ENCODE measurements at places on chromosomes 5 and 9.

DNA sequence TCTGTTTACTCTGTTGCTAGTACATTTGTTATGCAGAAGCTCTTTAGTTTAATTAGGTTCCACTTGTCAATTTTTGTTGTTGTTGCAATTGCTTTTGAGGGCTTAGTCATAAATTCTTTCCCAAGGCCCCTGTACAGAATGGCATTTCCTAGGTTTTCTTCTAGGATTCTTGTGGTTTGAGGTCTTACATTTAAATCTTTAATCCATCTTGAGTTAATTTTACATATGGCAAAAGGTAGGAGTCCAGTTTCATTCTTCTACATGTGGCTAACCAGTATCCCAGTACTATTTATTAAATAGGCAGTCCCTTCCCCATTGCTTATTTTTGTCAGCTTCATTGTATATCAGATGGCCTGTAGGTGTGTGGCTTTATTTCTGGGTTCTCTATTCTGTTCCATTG lies 792.4 kb downstream of the PTPRD start:
- DNase-seq: no peak

- DNase-seq: peak; percentile 18
Measured at GRCh38 chr9:126690431-126691051, 76.8 kb downstream of the LMX1B start.

DNA sequence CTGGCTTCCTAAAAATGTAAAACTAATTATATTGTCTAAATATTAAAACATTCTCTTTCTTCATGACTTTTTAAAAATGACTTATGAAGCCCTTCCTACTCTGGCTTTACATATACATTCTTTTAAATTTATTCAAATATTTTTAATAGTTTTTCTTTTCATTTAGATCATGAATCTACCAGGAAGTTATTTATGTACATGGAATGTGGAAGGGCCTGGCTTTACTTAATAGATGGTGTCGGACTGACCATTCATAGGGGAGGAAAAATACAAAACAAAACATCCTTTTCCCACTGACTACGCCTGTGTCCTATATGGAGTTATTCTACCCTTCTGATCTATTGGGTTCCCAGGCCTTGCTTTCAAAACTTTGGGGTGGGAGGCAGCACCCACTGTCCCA lies 129.8 kb downstream of the MACROH2A1 start:
- no peak for DNase-seq

DNA sequence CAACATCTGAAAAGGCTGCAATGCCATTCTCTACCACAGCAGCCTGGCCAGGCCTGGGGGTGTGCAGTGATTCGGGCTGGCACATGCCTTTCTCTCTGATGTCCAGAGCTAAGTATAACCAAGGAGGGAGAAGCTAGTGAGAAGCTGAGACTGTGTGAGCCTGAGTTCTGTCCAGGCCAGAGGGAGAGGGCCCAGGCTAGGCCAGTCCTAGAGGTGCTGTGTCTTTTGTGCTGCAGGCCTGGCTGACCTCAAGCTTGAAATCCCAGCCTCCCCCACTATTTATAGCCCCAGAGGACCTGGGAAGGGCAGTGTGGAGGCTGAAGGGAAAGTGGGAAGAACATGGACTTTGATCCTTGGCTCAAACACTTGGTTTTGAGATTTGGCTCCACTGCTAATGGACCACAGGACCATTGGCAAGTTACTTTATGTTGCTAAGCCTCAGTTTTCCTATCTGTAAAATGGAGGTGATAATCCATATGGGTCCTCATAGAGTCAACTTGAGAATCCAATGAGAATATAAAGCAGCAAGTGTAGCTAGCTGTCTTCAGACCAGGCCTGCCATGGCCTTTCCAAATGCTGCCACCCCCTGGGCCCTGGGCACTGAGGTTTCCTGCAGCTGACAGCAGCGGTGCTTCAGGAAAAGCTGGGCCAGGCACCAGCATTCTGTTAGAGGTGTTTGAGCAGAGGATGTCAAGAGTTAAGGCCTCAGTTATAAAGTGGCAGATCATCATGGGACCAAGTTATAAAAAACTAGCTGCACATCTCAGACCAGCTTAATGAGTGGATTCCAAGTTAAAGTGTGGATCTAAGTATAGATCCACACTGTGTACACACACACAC lies 21.1 kb downstream of the BNIP1 start:
- DNase-seq: no peak

GRCh38 chr9:137757613-137758029 lies 120.0 kb upstream of the CACNA1B start:
- no peak for DNase-seq

DNA sequence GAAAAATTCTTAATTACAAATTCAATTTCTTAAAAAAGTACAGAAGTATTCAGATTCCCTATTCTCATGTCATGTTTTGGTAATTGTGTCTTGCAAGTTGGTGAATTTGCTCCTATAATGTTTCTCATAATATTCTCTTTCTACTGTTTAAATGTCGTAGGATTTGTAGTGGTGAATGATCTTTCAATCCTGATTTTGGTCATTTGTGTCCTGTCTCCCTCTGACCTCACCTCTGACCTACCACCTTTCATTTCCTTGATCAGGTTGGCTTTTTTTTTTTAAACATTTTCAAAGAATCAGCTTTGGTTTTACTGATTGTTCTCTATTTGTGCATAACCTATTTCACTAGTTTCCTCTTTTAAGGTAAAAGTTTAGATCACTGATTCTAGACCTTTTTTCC lies 102.6 kb downstream of the AUH start:
- no peak for DNase-seq

DNA sequence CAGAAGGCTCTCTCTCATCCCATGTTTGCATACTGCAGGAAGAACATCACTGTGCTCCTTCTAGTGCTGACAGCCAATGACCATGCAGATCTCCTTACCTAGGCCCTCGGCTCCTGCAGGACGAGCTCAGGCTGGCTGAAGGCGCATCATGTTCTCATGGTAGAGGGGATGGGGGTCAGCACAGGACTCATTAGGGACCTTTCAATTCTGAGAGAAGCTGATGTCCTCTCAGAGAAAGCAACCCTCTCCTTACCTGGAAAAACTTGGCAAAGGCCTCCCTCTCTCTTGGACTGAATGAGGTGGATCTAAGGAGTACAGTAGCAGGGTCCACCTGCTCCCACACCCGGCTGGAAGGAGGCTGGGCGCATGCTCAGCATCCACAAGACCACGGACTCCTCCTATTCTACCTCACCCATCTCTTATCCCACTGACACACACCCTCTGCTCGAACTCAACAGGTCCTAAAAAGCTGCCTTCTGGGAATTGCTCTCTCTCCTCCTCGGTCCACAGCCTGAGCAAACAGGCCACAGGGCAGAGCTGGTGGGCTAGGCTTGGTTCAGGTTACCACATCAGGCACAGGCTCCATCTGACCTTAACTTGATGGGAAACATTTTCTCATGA lies 2.9 kb downstream of the IPPK start:
- DNase-seq: no peak

GRCh38 chr5:95870105-95870672 lies 47.7 kb upstream of the GLRX start:
- DNase-seq: peak; percentile 12

- DNase-seq: no peak
Measured at GRCh38 chr5:94910721-94911120, 292.3 kb downstream of the SLF1 start.

All from stimulated activated CD4-positive, alpha-beta T cell treated with anti-CD3 and anti-CD28 coated beads, Interleukin-15, amount 100 ng/mL, for 1 hour (primary cell).